Activated CD4-positive, alpha-beta T cell treated with anti-CD3 and anti-CD28 coated beads, Interleukin-2, amount 10 ng/mL, durations not matched to agents 24 days and 14 days (primary cell): ENCODE measurements at places on chromosomes 7 and 10. TPM values are rescaled to one million over a fixed set of nuclear protein-coding genes. Genes with fewer than 3 reads are reported as not detected.

- DNase-seq = no peak
Measured at GRCh38 chr7:157990881-157991250, 596.8 kb downstream of the PTPRN2 start.

- DNase-seq = no peak
Measured at GRCh38 chr10:11762706-11763500, 20.7 kb downstream of the ECHDC3 start.

NODAL gene
- not detected in 2 replicates for total RNA-seq

DNA sequence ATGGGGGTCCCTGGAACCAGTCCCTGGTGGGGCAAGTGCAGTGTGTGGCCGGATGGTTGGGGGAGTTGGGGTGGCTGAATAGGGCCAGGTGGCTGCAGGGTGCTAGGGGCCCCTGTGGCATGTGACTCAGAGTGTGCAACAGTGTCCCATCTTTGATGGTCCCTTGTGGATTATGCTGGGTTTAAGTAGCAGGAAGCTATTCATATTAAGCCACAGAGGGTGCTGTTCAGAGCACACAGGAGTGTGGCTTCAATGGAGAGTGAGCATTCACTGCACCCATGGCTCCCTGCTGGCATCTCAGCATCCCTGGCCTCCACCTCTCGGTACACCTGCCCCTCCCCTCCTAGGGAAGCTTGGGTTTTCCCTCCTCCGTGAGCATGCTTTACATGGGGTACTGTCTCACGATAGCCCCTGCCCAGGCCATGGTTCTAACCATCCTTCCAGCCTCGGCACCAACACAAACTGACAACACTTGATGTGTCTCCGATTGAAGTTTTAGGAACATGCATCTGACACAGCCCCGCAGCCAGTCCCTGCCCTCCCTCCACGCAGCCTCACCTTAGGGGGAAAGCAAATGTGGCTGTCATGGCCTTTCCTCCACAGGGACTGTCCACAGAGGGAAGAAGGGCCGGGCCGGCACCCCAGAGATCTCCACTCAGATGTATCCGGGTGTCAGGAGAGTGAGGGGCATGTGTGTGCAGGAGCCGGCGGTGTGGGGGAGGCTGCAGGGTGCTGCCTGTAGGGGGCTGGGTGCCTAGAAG lies 30.4 kb upstream of the PPIF start:
- DNase-seq = peak; percentile 75

- DNase-seq = no peak
Measured at GRCh38 chr10:107232013-107232412, 67.5 kb upstream of the SORCS1 start.

- no peak for DNase-seq
Measured at GRCh38 chr10:10796774-10797415, 220.8 kb upstream of the CELF2 start.

DNA sequence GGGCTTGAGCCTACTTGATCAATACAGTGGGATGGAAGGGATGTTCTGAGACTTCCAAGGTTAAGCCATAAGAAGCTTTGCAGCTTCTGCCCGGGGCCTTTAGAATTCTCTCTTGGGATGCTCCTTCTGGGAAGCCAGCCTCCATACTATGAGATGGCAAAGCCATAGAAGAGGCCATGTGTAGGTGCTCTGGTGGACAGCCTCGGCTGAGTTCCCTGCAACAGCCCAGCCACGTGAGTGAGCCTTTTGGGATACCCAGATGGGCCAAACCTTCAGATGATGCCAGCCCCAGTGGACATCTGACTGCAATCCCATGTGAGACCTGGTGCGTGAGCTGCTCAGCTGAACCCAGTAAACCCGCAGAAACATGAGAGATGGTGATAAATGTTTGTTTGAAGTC lies 370.6 kb downstream of the RPS24 start:
- DNase-seq = no peak

DNA sequence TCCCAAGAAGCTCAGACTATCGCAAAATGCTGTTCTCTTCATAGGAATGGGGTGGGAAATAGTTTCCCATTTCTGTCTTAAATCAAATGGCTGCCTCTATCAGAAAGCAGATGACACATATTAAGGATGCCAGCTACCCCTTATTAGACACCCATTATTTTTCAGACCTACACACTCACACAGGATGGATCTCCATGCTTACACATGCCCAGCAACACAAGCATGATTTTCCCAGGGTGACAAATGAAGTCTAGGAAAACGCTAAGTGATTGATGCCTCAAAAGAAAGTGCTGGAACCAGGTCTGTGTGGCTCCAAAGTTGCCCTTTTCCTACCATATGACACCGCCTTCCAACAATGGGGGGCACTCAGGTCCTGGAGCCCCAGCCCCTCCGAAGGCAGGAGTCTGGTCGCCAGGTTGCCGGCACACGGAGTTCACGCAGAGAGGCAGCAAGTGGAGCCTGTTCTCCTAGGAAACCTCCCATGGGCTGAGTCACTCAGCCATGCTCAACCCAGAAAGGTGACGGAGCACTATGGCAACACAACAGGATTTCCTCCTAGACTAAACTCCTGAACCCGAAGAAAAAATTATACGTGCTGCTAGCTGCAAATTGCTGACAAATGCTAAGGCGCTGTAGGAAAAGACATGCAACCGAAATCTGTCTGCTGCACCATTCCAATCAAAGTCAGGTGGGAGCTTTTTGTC lies 19.8 kb downstream of the VOPP1 start:
- DNase-seq = no peak

- no peak for DNase-seq
Measured at GRCh38 chr7:150595361-150595760, 28.2 kb downstream of the GIMAP4 start.

- no peak for DNase-seq
Measured at GRCh38 chr10:71971769-71972555, 7.8 kb downstream of the CHST3 start.

DNA sequence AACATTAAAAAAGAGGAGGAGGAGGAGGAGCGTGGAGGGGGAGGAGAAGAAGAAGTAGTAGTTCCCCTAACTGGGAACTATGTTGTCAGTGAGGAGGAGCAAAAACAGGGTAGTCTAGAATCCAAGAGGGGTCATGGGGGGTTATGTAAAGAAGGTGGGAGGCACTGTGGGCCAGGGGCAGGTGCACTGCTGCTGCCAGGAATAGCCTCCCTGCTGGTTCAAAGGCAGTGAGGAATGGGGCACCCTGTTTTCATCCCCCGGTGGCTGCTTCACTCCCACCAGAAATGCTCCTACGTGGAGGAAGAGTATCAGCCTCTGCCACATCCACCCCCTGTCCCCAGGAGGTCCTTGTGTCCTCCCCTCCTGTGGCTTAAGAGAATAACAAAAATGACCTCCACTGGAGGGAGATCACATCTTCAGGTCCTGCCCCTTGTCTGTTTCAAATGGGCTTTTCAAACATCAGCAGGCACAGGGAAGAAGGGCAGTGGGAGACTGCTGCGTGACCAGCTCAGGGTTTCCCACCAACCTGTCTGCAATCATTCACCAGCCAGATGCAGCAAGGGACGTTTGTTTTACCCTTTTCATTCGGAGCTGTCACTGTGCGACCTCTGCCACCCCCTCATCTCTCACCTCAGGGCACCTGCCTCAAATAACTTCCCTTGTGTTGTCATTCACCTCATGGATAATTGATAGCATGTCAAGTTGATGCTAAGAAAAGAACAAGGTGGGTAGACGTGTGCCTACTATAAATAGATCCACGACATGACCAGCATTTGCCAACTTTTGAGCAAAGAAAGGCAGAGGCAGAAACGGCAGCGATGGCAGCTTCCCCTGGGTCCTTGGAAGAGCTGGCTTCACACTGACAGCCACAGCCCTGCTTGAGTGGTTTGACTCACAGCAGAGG lies 92.6 kb downstream of the DGKI start:
- no peak for DNase-seq

GRM3 gene
- not detected in 2 replicates for total RNA-seq

DNA sequence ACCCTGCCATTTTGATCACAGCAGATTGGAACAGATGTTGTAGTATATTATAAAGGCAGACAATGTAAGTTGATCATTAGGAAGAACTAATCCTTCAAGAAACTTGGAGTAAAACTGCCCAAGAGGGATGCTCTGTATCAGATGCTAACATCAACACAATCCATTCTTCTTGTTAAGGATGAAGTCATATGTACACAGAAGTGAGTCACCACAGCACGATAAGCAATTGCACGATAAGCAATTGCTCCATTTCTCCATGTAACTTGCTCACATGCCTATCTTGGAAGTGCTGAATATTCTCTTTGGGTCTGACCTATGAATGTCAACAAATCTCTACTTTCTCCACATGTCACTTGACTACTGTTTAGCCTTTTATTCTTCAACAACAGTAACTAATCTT lies 41.5 kb upstream of the DMTF1 start:
- DNase-seq = no peak

COX15 gene
- total RNA-seq = 40.7 and 41.1 TPM in 2 replicates

DNA sequence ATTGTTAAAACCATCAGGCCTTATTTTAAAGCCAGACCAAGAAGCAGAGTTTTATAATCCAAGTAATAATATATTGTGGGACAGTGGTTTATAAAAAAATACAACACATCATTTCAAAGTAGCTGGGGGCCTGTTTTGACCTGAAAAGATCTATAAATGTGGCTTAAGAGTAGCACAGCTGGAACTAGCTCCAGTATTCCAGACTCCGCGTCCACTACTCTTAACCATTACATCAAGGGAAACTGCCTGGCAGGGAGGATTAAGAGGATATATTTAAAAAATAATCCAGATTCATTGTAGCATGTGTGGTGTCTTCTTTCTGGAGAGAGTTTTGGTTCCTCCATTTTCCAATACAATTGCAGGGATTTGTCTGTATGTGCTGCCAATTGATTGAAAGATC lies 67.3 kb downstream of the MET start:
- no peak for DNase-seq
